ENCODE measurements at places on chromosomes 6 and 20. TPM values are rescaled to one million over a fixed set of nuclear protein-coding genes. Genes with fewer than 3 reads are reported as not detected.

The MYO6 gene
- 0.42 TPM for total RNA-seq

The WFDC5 gene
- not detected for total RNA-seq

GRCh38 chr6:113011801-113012200 lies 664.7 kb downstream of the RFPL4B start:
- no peaks in the 10 kb centered on the region for H3K36me3 ChIP-seq
- DNase-seq = no peak
- no peaks in the 10 kb centered on the region for H3K27me3 ChIP-seq
- no peak overlapping the region for H3K27ac ChIP-seq

- H3K4me3 ChIP-seq = no peak overlapping the region
- peaks cover 12% of the 10 kb centered on the region for H3K4me1 ChIP-seq
- no peaks in the 10 kb centered on the region for H3K27me3 ChIP-seq
- DNase-seq = no peak
- no peaks in the 10 kb centered on the region for H3K36me3 ChIP-seq
- no peak overlapping the region for H3K27ac ChIP-seq
Measured at GRCh38 chr6:110345025-110345424, 13.1 kb downstream of the METTL24 start.

GRCh38 chr6:160999516-160999915 lies 7.9 kb downstream of the MAP3K4 start:
- DNase-seq = no peak
- no peak overlapping the region for H3K4me3 ChIP-seq
- H3K36me3 ChIP-seq = peaks cover 6% of the 10 kb centered on the region
- peaks cover 36% of the 10 kb centered on the region for H3K4me1 ChIP-seq
- H3K27ac ChIP-seq = no peak overlapping the region
- H3K27me3 ChIP-seq = no peaks in the 10 kb centered on the region

- peak; percentile 19 for DNase-seq
- peaks cover 8% of the 10 kb centered on the region for H3K4me1 ChIP-seq
- H3K4me3 ChIP-seq = peak within 1 kb of the TSS; percentile 57
- H3K27ac ChIP-seq = no peak within 1 kb of the TSS
- H3K27me3 ChIP-seq = peaks cover 16% of the 10 kb centered on the region
- no peaks in the 10 kb centered on the region for H3K36me3 ChIP-seq
Measured at GRCh38 chr6:154995254-154996015, at the start of gene TIAM2. Gene TIAM2, plus strand, starts transcription at chr6:154995315. Its CDS starts 133,909 bp downstream, at chr6:155129224.

DNA sequence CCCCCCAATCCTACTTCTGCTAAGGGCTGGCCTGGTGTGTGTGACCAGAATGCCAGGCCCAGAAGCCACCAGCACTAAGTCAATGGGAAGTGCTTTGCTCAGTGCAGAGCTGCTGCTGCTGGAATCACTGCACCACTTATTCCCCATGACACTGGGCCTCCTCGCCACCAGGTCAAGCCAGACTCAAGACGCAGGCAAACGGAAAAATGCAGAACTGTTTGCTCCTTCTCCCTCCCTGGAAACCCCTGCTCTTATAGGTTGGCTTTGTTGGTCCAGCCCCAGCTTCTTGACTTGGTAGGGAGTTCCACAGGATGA lies 121.9 kb downstream of the PHACTR3 start:
- H3K27ac ChIP-seq = no peak overlapping the region
- DNase-seq = no peak
- H3K36me3 ChIP-seq = no peaks in the 10 kb centered on the region
- H3K27me3 ChIP-seq = peaks cover 2% of the 10 kb centered on the region
- H3K4me3 ChIP-seq = no peak overlapping the region

DNA sequence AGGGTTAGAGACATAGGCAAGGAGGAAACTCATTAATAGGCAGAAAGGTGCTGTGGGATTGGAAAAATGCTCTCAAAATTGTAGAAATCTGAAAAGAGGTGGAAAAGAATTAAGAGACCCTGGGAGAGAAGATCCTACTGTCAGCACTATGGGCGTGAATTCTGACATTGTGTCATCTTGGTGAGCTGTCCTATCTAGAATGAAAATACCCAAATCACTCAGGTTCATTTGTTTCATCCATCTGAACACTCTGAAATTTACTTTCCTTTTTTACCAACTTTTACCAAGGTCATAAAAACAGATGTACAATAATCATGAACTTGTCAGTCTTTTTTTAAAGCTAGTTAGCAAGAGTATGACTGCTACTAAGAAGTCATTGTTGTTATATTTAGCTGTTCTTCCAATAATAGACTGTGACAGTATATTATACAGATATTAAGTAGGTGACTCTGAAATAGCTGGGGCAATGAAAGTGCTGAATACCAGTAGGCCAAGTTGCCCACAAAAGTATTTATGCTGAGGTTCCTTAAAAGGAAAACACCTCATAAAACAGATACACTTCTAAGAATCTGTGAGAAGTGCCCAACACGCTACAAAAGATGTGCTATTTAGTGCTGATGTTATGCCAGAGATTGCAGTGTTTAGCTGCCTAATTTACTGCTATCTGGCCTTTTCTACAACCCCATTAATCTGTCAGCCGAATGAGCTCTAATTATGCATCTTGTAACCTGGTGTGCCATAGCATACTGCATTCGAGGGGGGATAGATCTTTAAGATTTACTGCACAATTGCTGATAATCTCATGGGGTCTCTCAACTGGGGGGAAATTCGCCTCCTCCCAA lies 217.5 kb upstream of the SUPT3H start:
- H3K4me3 ChIP-seq = no peak overlapping the region
- DNase-seq = no peak
- no peak overlapping the region for H3K27ac ChIP-seq
- H3K36me3 ChIP-seq = no peaks in the 10 kb centered on the region
- H3K4me1 ChIP-seq = no peaks in the 10 kb centered on the region

- no peak overlapping the region for H3K27ac ChIP-seq
- H3K4me3 ChIP-seq = no peak overlapping the region
- DNase-seq = no peak
- H3K36me3 ChIP-seq = no peaks in the 10 kb centered on the region
- H3K4me1 ChIP-seq = peaks cover 22% of the 10 kb centered on the region
Measured at GRCh38 chr20:51591871-51592270, 49.4 kb upstream of the NFATC2 start.

GRCh38 chr6:159112714-159113113 lies 56.5 kb upstream of the FNDC1 start:
- no peaks in the 10 kb centered on the region for H3K36me3 ChIP-seq
- no peak overlapping the region for H3K27ac ChIP-seq
- no peaks in the 10 kb centered on the region for H3K27me3 ChIP-seq
- peaks cover 87% of the 10 kb centered on the region for H3K4me1 ChIP-seq
- no peak overlapping the region for H3K4me3 ChIP-seq

DNA sequence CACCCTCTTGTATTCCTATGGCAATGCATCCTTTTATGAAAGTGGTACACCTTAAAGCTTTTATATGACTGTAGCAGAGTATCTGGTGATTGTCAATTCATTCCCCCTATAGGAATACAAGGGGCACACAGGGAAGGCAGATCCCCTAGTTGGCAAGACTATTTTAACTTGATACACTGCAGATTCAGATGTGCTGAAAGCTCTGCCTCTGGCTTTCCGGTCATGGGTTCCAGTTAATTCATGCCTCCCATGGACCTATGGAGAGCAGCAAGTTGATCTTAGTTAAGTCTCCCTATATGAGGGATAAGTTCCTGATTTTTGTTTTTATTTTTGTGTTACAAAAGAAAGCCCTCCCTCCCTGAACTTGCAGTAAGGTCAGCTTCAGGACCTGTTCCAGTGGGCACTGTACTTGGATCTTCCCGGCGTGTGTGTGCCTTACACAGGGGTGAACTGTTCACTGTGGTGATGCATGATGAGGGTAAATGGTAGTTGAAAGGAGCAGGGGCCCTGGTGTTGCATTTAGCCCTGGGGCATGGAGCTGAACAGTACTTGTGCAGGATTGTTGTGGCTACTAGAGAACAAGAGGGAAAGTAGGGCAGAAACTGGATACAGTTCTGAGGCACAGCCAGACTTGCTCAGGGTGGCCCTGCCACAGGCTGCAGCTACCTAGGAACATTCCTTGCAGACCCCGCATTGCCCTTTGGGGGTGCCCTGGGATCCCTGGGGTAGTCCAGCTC lies 292.1 kb downstream of the ESR1 start:
- H3K27ac ChIP-seq = no peak overlapping the region
- no peaks in the 10 kb centered on the region for H3K4me1 ChIP-seq
- no peaks in the 10 kb centered on the region for H3K27me3 ChIP-seq

DNA sequence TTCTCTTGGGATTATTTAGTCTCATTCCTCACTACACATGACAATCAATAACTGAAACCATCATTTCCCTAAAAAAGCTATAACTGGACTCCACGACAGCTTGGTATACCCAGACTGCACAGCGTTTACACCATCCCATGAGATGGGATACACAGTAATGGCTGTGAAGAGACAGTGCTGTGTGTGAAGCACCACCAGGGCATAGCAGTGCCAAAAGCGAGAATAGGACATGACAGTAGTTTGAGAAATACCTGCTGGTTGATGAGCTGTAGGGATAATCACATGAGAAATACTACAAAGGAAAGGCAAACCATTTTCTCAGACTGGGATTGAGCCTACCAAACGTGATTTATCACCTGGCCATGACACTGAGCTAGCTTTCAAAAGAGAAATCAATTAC lies 22.4 kb upstream of the LYRM2 start:
- H3K4me3 ChIP-seq = no peak overlapping the region
- no peaks in the 10 kb centered on the region for H3K27me3 ChIP-seq
- peaks cover 85% of the 10 kb centered on the region for H3K36me3 ChIP-seq
- no peak overlapping the region for H3K27ac ChIP-seq

- peak overlapping the region; percentile 96 for H3K4me3 ChIP-seq
- peaks cover 3% of the 10 kb centered on the region for H3K36me3 ChIP-seq
- no peaks in the 10 kb centered on the region for H3K27me3 ChIP-seq
- DNase-seq = no peak
- H3K27ac ChIP-seq = peak overlapping the region; percentile 91
Measured at GRCh38 chr20:32819992-32820697, 391 bp downstream of the MAPRE1 start.

The FGD2 gene
- 435 TPM for total RNA-seq

GRCh38 chr20:5077761-5078387 lies 41.9 kb downstream of the PCNA start:
- no peaks in the 10 kb centered on the region for H3K36me3 ChIP-seq
- H3K4me3 ChIP-seq = peak overlapping the region; percentile 71
- DNase-seq = no peak
- peak overlapping the region; percentile 92 for H3K27ac ChIP-seq

DNA sequence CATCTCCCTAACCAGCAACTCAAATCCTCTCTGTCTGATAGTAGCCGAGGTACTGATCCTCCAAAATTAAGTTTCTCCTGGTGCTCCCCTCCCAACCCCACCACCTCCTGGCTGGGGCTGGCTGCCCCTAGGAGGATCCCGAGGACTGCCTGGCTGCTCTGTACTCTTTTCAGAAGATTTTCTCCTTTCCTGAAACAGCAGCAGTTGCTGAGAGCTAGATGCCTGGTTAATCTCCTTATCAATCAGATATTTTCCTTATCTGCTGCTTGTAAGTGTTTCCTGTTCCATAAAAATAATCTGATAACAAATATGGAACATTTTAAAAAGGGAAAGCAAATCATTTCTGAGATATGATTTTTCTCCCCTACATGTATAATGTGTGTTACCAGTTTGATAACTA lies 52.8 kb downstream of the ZMYND8 start:
- H3K27ac ChIP-seq = no peak overlapping the region
- peaks cover 65% of the 10 kb centered on the region for H3K36me3 ChIP-seq
- H3K4me1 ChIP-seq = no peaks in the 10 kb centered on the region
- H3K4me3 ChIP-seq = no peak overlapping the region

- H3K36me3 ChIP-seq = no peaks in the 10 kb centered on the region
- no peak overlapping the region for H3K27ac ChIP-seq
Measured at GRCh38 chr6:5285081-5285480, 23.8 kb downstream of the FARS2 start.

DNA sequence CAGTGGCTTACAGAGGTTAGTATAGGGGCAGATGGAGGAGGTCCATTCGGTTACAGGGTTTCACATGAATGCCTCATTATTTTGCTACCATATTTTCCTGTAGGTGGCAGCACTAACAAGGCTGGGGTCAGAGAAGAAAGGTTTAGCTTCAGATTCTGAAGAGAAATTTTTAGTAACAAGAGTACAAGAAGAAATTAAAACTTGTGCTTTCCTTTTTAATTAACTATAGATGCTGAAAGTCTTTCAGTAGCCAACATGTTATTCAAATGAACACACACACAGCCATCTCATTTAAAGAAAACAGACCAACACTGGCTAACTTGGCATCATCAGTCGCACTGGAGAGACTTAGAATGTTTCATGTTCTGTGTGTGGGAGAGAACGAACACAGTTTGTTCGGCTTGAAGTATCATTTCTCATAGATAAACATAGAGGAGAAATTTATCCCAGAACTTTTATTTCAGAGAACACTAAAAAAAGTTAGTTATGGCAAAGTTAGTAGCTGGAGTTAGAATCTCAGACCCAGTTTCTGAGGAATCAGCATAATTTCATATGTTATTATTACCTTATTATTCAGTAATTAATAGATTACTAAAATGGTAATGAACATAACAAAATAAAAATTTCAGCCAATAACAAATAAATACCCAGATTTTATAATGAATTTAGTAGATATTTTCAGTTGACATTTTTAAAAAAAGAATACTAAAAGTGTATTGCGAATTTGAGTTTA lies 314.0 kb upstream of the RSPO3 start:
- H3K36me3 ChIP-seq = no peaks in the 10 kb centered on the region
- no peak for DNase-seq
- H3K27ac ChIP-seq = no peak overlapping the region
- H3K4me3 ChIP-seq = no peak overlapping the region

The ERVFRD-1 gene
- total RNA-seq = not detected

The DNAH8 gene
- 2.0 TPM for total RNA-seq

DNA sequence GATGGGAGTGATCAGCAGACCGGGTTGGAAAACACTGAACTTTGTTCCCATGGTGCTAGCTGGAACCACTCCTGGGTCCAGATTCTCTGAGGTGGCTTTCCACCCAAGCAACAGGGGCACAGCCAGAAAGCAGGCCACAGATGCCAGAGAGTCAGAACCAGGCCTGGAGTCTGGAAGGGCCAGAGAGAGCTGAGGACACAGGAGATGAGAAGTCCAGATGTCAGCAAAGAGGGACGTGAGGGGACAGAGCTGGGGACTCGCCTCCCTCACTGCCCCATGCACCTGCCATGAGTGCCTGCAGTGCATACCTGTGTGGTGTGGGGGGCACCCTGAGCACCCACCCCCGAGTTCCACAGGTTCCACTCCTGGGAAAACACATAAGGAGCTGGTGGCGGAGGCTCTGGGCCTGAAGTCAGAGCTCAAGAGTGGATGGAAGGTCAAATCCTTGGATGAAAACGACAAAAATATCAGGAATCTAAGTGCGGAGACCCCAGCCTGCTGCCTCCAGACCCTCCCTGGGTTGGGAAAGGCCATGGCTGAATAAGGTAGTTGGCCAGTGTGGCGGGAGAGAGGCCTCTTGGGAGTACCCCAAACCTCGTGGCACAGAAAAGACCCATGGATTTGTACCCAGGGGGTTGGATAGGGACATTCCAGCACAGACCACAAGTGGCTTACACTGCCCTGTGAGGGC lies 224.2 kb downstream of the SYNDIG1 start:
- H3K4me1 ChIP-seq = no peaks in the 10 kb centered on the region
- H3K36me3 ChIP-seq = no peaks in the 10 kb centered on the region
- no peaks in the 10 kb centered on the region for H3K27me3 ChIP-seq
- no peak for DNase-seq
- H3K27ac ChIP-seq = no peak overlapping the region
- no peak overlapping the region for H3K4me3 ChIP-seq

GRCh38 chr6:100335991-100336390 lies 128.7 kb downstream of the SIM1 start:
- no peaks in the 10 kb centered on the region for H3K4me1 ChIP-seq
- H3K4me3 ChIP-seq = no peak overlapping the region
- no peaks in the 10 kb centered on the region for H3K36me3 ChIP-seq

The VSX1 gene
- not detected for total RNA-seq

The CCM2L gene
- 0.20 TPM for total RNA-seq

Measured in activated B cell treated with CpG ODN at 0.5 μM for 24 hours (primary cell).